ENCODE measurements at places on chromosomes 7 and 10. TPM values are rescaled to one million over a fixed set of nuclear protein-coding genes. Genes with fewer than 3 reads are reported as not detected.

The MINPP1 gene
- total RNA-seq = 14.4 TPM

DNA sequence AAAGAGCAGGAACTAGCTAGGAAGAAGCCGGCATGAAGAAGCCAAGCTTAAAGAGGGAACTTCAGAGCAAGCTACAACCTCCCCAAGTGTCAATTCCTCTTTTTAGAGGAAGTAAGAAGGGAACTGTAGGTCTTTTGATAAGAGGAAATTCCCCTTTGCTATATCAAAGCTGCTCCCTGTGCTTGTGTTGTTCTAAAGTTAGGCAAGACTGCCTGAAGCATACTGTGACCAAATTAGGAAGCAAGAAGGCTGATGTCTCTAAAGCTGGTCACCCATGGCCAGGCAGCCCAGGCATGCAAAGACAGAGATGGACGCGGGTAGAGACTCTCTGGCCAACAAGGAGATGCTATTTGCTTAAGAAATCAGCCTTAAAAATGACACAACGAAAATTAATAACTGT, 87.9 kb downstream of the RNF216 start:
- DNase-seq = peak; percentile 88

- DNase-seq = no peak
These were observed 13.1 kb downstream of the FZD9 start for GRCh38 chr7:73446682-73447081.

- DNase-seq = no peak
These were observed 137.9 kb downstream of the TCERG1L start for GRCh38 chr10:131173484-131174210.

The CAMK1D gene
- 8.8 TPM for total RNA-seq

The PKD2L1 gene
- total RNA-seq = not detected

The ZNF503 gene
- 1.5 TPM for total RNA-seq

The SPDYE2 gene
- not detected for total RNA-seq

The SPDYE1 gene
- not detected for total RNA-seq

DNA sequence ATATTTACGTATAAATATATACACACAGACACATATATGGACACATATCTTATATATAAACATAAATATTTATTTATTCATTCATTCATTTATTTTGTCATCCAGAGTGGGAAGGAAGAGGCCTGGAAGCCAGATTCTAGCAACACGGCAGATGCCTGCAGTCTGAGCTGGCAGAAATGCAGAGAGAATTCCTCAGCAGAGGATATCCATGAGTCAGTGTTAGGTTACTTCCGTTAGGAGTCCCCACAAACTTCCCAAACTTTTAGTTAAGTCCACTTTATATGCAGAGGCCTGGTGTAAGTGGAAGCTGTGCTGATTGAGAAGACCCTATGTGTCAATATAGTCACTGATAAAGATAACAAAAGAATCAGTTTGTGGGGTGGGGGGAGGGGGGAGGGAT, 89.6 kb downstream of the PPP1R17 start:
- DNase-seq = no peak

- DNase-seq = no peak
These were observed 22.0 kb upstream of the TM9SF3 start for GRCh38 chr10:96608805-96609204.

GRCh38 chr10:103278537-103278823, 1.5 kb downstream of the INA start:
- DNase-seq = no peak

DNA sequence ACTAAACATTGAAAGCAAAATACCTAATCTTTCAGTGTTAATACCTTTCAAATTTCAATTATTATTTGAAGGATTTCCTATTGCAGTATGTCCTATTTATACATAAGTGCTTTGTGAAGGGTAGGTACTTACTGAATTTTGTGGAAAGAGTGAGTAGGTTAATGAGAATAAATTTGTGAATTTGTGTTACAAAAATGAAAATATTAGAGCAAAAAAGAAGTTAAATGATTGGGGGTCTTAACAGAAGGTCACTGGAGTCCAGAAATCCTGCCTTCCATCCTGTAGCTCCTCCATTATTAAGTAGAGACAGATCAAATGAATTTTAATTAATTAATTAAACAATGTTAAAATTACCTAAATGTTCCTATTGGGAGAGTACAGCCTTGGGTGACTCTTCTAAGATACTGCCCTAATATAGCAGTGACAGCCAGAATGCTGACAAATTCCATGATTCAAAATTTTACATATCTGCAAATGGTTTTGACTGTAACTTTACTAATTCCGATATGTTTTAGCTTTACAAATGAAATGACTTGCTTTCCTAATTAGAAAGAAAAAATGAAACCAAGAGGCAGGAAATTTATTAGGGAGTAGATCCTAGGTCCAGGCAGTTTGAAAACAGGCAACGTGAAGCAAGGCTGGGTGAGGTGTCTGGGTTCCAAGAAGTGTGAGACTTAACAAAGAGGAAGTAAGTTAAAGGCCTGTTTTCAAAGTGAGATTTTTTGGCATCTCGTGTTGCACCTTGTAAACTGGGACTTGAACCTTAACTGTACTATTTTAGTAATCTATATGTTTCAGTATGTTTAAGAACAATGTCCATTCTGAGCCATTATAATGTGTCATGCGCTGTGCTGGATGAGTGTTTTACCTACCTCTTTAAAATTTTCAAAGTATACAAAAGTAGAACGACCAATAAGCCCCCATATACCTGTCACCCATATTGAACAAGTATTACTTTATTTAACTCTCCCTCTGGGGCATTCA, 1.5 kb downstream of the PIK3CG start:
- no peak for DNase-seq

The VWA2 gene
- total RNA-seq = 0.48 TPM

The TPK1 gene
- total RNA-seq = 0.65 TPM

DNA sequence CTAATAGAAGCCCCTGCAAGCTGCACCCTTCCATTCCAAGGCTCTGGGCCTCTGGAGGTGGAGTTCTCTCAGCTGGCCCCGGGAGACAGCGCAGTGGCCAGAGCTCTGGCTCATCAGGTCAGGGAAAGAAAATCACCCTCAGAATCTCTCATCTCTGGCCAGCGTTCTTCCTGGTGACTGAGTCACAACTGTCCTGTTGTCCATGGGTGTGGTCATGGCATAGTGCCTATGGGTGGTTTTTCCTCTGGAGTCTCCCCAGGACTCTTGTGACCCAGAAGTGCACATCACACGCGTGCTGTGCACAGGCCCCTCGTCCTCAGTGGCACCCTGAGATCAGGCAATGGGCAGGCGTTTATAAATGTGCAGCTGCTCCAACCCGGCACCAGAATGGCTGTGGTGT, 27.4 kb upstream of the FXYD4 start:
- no peak for DNase-seq

The CDH23 gene
- total RNA-seq = 13.3 TPM

The ASZ1 gene
- total RNA-seq = not detected

The WASHC2C gene
- 34.2 TPM for total RNA-seq

The SPOCK2 gene
- total RNA-seq = 5.3 TPM

DNA sequence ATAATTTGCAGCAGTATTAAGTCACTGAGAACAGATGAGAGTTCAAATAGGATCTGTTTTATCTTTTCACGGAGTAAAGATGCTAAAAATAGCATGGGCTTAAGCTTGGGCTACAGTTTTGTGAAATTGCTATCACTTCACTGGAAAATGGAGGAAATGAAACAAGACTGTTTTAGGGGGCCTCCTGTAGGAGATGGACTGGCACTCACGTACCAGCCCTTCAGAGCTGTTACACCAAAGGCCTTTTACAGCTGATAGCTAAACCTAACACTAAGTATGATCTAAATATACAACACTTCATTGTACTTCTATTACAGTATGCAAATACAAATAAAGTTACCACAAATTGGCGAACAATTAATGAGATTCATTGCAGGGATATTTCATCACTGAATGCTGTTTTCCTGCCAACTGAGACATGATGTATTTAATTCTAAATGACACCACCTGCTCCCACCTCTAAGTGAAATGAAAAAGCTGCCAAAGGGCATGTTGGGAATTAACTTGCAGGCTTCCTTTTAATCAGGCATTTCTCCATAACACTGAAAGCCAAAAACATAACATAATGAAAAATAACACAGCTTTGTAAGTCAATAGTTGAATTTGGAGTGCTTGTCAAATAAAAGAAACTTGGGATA, 304.5 kb upstream of the LRRN3 start:
- DNase-seq = no peak
